ENCODE measurements at places on chromosomes 1 and 21. TPM values are rescaled to one million over a fixed set of nuclear protein-coding genes. Genes with fewer than 3 reads are reported as not detected.

The NGF gene
- 3.4 TPM for total RNA-seq

The FCRL6 gene
- not detected for total RNA-seq

The F5 gene
- total RNA-seq, result 0.05 TPM

The FCRL4 gene
- total RNA-seq, result not detected

The KRTAP11-1 gene
- not detected for total RNA-seq

The CCDC181 gene
- total RNA-seq, result 0.10 TPM

The SLAMF7 gene
- total RNA-seq, result 1.6 TPM

The RSPO1 gene
- 0.09 TPM for total RNA-seq

The SLC30A10 gene
- 0.15 TPM for total RNA-seq

The F13B gene
- total RNA-seq, result 0.08 TPM

The THEM4 gene
- total RNA-seq, result 12.2 TPM

The DISP1 gene
- 1.6 TPM for total RNA-seq

The GPR153 gene
- total RNA-seq, result 1.4 TPM

The SOX13 gene
- 13.5 TPM for total RNA-seq

The CELA3A gene
- total RNA-seq, result not detected

The TNFAIP8L2 gene
- total RNA-seq, result not detected

The ZNF648 gene
- not detected for total RNA-seq

The RHOU gene
- 4.4 TPM for total RNA-seq

The OR2L3 gene
- total RNA-seq, result not detected

The TDRD5 gene
- total RNA-seq, result 0.06 TPM

The BCAR3 gene
- total RNA-seq, result 64.7 TPM

The DR1 gene
- 29.3 TPM for total RNA-seq

The RXFP4 gene
- total RNA-seq, result 0.07 TPM

The CLDN17 gene
- not detected for total RNA-seq

The ZSWIM5 gene
- total RNA-seq, result 0.49 TPM

The PPM1J gene
- total RNA-seq, result 1.2 TPM

The CFAP45 gene
- total RNA-seq, result 0.61 TPM

The HCRTR1 gene
- total RNA-seq, result 0.04 TPM

The NBPF4 gene
- 0.18 TPM for total RNA-seq

The BSND gene
- not detected for total RNA-seq

The EYA3 gene
- total RNA-seq, result 5.7 TPM

The PAPPA2 gene
- 0.01 TPM for total RNA-seq

The PRAMEF1 gene
- not detected for total RNA-seq

Measured in A549 treated with CORT108297 at 1 μM for 4 hours (cell line).